Activated T-helper 17 cell treated with anti-CD3 and anti-CD28 coated beads, Interleukin-2, amount 50 U/mL, for 72 hours (primary cell): ENCODE measurements at places on chromosomes 13 and 19. TPM values are rescaled to one million over a fixed set of nuclear protein-coding genes. Genes with fewer than 3 reads are reported as not detected.

Gene VSTM1
- total RNA-seq, result not detected

Gene MEDAG
- not detected for total RNA-seq

Gene KIR2DL4
- total RNA-seq, result not detected

Gene ZNF823
- total RNA-seq, result 2.8 TPM

Gene ELSPBP1
- total RNA-seq, result not detected

Gene TNFAIP8L1
- 18.0 TPM for total RNA-seq

Gene JAK3
- 250 TPM for total RNA-seq

Gene ISOC2
- total RNA-seq, result 39.5 TPM

Gene TUBA3C
- total RNA-seq, result not detected

Gene SLC15A1
- total RNA-seq, result not detected

Gene FPR3
- not detected for total RNA-seq

Gene MIA
- total RNA-seq, result not detected

Gene SIGLEC12
- total RNA-seq, result 0.22 TPM

Gene MISP3
- total RNA-seq, result 4.1 TPM

Gene TSSK6
- total RNA-seq, result 4.5 TPM

Gene TMEM150B
- 0.39 TPM for total RNA-seq

Gene CACNG8
- not detected for total RNA-seq

Gene PHF11
- total RNA-seq, result 64.5 TPM

Gene SIGLEC11
- not detected for total RNA-seq

Gene NLRP11
- total RNA-seq, result 0.11 TPM

Gene ITPKC
- 7.0 TPM for total RNA-seq

Gene GARIN5A
- 1.2 TPM for total RNA-seq

Gene TEKTIP1
- total RNA-seq, result 4.0 TPM

Gene METTL21C
- total RNA-seq, result not detected

Gene ZNF555
- 4.5 TPM for total RNA-seq

Gene CYP4F12
- total RNA-seq, result not detected

Gene LRRC4B
- not detected for total RNA-seq

Gene ELAVL1
- total RNA-seq, result 81.6 TPM

Gene ZNF541
- 0.98 TPM for total RNA-seq

Gene CCNE1
- total RNA-seq, result 31.5 TPM

Gene KLK2
- not detected for total RNA-seq

Gene AKT1S1
- 33.8 TPM for total RNA-seq

Gene CRX
- total RNA-seq, result not detected

Gene ZNF85
- 11.4 TPM for total RNA-seq

Gene ZNF610
- 0.17 TPM for total RNA-seq

Gene ZNF45
- total RNA-seq, result 10.7 TPM

Gene KLHL1
- not detected for total RNA-seq

Gene SPIB
- total RNA-seq, result 2.4 TPM

Gene ZNF223
- total RNA-seq, result not detected

Gene FGF21
- total RNA-seq, result not detected

Gene RASA3
- 62.5 TPM for total RNA-seq

Gene ZNF682
- total RNA-seq, result 8.4 TPM

Gene DZIP1
- not detected for total RNA-seq

Gene HOMER3
- 1.7 TPM for total RNA-seq

Gene TMEM255B
- 2.0 TPM for total RNA-seq

Gene ANGPTL4
- 4.8 TPM for total RNA-seq

Gene DYRK1B
- 8.8 TPM for total RNA-seq

Gene CEACAM18
- total RNA-seq, result not detected

Gene OR7D2
- 0.11 TPM for total RNA-seq

Gene HCST
- total RNA-seq, result 47.6 TPM

Gene IFNL1
- total RNA-seq, result not detected

Gene ZNF470
- total RNA-seq, result 3.1 TPM

Gene MCF2L
- 2.0 TPM for total RNA-seq
